IPS DF 6.9 (cell line): ENCODE measurements at places on chromosomes 6 and 20.
A peak's percentile ranks its signal among the peaks of the same experiment; 100 is the strongest.

- DNase-seq: no peak
These were observed 247.3 kb downstream of the ZNF217 start for GRCh38 chr20:53346335-53346648.

DNA sequence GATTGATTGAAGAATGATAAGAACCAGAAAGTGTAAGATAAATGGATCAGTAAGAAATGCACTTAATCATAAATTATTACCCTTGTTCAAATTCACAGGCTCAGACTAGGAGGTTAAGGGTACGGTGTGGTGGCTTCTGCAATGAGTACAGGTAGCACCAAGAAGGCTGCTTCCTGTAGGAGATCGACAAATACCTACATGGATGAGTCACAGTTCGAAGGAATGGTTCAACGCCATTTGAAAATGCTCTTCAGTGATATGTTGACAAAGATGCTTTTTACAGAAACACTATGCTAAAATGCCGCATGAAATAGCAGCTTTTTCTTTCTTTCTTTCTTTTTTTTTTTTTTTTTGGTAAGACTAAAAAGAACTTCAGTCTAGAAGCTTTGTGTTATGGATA, 116.2 kb downstream of the DTNBP1 start:
- no peak for DNase-seq

DNA sequence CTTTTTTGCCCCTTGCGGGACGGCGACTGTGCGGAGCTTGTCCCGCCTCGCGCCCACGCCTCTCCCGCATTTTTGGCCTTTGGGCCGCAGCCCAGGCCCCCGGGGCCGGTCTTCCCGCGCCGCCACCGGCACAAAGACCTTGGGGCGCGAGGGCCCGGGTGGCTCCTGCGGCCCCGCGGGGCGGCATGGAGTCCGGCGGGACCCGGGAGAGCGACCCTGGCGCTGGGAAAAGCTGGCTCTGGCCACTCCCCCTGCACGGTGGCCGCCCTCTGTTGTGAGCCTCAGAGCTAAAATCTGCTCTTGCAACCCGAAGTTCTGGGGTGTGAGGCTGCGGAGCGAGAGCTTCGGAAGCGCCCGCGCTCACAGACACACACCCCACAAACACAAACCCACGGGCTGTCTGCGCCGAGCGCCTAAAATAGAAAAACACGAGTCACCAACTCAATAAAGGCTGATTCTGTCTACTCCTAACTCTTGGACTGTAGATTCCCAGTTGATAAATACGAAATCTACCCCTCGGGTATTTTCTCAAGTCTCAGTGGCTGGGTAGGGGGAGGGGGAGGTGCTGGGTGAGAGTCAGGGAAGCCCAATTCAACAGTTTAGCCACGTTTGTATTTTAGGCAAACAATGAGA, 496 bp upstream of the BEND3 start:
- no peak for DNase-seq

DNA sequence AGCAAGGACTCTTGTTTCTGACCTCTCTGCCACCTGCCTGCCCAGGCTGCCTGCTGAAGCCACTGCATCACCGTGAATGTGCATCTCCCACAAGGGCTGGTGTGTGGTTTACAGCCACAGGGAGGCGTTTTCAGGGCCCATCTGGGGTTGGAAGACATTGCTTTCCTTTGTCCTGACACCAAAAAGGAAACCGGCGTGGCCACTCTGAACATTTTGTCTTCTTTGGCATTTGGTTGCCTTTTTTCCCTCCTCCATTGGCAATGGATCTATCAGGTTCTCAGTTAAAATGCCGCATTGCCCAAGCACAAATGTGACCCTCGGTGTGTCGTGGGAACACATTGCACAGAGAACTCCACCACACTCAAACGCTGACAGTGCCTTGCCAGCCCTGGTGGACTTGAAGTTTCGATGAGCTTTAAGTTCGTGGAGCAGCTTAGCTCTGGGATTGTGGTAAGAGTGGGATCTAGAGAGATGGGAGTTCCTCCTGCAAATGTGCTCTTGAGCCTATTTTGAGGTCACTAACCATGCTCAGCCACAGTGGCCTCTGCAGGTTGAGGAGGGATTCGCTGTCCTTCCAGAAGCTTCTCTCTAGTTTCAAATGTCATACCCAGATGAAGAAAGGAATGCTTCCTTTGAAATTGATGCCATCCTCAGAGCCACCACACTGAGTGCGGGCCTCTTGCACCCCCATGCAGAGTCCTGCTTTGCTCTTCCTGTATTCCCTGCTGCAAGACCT, 14.8 kb upstream of the PCK1 start:
- no peak for DNase-seq

GRCh38 chr6:41693281-41694240, 41.8 kb downstream of the TFEB start:
- no peak for DNase-seq

- DNase-seq: no peak
These were observed 22.7 kb downstream of the HIVEP1 start for GRCh38 chr6:12034837-12035236.

GRCh38 chr6:136250686-136251008, 536 bp upstream of the MTFR2 start:
- no peak for DNase-seq

DNA sequence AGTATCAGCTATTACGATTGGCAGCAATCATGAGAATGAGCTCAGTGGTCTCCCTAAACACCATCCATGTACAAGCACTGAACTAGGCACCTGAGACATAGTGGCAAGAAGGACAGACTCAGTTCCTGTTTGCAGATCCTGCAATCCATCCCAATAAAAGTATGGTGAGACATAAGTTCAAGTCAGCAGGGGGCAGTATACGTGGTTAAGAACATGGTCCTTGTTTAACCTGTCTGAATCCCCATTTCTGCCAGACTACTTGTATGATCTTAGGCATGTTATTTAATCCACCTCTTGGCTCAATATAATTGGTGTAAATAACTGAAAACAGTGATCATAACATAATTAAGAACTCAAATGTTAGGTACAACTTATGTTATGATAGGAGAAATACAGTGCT, 33.2 kb upstream of the PNISR start:
- DNase-seq: peak; percentile 18

DNA sequence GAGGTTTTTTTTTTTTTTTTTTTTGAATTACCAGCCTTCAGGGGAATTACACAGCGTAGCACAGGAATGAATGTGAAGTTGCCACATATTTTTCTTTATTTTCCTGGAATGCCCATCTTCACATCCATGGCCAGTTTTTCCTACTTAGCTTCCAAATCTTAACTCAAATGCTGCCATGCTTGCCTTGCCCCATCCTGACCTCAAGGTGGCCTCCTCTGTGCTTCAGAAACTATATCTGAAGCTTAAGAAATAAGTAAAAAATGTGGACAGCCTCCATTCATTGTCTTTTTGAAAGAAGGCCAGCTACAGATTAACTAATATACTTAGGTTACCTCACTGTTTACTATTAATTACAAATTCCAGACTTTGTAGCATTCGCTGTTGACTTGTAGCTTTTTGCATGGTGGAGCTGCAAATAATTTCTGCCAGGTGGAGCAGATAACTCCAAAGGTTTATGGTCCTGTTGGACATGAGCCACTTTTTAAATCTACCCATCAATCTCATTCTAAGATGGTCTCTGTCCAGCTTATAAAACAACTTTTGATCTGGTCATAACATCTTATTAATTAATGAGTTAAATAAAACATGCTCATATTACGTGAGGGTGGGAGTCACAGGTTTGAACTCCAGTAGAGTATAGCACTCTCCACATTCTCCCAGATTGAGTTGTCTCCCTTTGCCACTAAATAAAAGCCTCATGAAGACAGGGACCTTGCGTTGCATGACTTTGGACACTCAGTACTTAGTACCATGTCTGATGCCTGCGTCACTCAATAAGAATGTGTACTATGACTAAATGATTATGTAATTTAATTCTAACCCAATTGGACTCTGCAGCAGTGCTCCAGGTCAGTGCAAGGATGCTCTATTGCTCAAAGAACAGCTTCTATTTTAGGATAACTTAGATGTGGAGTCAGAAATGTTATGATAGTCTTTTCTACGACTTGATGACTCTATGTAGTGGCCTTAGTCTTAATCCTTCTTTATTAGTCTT, 678.6 kb upstream of the CITED2 start:
- DNase-seq: no peak

DNA sequence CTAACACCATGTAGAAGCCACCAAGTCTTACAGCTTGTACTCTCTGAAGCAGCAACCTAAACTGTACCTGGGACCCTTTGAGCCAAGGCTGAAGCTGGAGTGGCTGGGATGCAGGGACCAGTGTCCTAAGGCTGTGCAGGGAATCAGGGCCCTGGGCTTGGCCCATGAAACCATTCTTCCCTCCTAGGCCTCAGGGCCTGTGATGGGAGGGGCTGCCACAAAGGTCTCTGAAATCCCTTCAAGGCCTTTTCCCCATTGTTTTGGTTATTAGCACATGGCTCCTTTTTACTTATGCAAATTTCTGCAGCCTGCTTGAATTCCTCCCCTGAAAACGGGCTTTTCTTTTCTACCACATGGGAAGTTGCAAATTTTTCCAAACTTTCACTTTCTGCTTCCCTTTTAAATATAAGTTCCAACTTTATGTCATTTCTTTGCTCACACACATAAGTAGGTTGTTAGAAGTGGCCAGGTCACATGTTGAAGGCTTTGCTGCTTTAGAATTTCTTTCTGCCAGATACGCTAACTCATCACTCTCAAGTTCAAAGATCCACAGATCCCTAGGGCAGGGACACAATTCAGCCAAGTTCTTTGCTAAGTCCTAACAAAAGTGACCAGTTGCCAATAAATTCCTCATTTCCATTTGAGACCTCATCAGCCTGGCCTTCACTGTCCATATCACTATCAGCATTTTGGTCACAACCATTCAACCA, 28.2 kb upstream of the ATXN1 start:
- DNase-seq: no peak

DNA sequence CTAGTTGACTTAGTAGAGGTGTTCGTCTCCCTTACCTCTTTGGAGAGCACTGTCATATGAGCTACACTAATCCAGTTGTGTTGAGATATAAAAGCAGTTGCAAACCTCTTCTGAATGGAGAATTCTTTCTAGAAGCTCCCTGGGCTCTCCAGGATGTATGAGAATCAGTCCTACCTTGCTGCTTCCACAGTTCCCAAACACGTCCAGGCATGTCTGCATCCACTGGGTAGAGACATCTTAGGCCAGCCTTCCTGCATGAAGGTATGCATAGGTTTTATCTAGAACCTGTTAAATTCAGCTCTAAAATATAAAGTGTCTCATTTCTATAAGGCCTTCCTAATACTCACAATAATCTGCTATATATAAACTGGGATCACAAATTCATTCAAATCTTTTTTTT, 297.7 kb downstream of the CDC5L start:
- no peak for DNase-seq

DNA sequence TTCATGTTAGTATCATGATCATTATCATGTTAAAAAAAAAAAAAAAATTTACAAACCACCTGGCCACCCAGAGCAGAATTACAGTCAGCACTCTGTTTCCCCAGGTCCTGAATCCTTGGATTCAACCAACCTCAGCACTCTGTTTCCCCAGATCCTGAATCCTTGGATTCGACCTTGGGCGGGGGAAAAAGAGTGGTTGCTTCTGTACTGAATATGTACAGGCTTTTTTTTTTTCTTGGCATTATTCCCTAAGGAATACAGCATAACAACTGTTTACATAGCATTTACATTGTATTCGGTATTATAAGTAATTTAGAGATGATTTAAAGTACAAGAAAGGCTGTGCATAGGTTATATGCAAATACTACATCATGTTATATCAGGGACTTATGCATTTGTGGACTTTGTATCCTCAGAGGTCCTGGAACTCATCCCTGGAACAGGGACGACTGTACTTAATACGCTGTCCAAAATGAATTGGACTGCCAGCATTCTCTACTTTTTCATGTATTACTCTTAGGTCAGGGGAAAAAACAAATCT, 31.2 kb downstream of the GCNT2 start:
- no peak for DNase-seq

DNA sequence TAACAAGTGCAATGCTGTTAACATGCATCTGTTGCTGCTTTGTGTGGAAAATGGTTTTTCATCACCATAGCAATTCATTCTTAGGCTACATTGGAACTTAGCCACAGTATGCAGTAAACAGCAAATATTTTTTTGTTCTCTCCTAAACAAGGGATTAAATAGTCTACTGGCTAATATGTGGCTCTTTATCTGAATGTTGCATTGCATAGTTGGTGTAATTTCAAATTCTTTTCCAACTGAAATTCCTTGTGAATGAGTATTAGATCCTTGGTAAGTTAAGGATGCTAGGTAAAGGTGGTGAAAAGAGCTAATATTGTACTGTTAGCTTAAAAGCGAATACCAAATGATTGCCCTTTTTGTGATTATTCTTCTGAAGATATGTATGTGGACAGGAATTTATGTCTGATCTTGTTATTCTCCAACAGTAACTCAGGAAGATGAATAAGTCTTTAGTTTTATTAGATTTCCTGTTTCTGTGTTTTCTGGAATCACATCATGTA, 958 bp downstream of the MLIP start:
- no peak for DNase-seq

DNA sequence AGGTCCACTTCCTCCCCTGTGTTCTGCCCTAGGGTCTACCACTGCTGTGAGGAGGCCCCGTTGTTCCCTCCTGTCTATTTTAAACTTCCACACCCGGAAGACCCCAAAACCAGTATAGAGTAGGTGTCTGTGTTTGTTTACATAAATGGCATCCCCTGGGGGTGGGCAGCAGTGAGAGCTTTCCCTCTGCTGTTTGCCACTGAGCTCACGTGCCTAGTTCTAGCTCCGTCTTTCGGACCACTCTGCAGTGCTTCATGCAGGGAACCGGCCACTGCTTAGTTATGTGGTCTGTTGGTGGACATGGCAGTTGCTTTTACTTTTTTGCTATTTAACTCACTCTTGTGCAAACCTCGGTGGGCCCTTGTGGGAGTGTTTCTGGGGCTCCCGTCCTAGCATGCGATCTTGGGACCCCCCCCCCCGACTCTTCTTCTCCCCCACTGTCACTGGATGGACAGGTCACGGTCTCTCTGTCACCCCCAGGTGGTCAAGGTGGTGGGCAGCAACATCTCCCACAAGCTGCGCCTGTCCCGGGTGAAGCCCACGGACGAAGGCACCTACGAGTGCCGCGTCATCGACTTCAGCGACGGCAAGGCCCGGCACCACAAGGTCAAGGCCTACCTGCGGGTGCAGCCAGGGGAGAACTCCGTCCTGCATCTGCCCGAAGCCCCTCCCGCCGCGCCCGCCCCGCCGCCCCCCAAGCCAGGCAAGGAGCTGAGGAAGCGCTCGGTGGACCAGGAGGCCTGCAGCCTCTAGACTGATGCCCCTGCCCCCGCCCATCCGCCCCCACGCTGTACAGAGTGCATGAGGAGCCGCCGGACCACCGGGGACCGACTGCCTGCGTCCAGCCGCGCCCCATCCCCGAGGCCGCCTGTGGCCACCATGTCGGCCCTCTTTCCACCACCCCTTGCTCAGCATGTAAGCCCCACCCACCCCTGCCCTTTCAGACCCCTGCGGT, 40.9 kb downstream of the VSTM2L start:
- no peak for DNase-seq

- DNase-seq: no peak
These were observed 480.8 kb upstream of the IMPG1 start for GRCh38 chr6:76553256-76553655.
